ENCODE measurements at places on chromosomes 3 and 15.

DNA sequence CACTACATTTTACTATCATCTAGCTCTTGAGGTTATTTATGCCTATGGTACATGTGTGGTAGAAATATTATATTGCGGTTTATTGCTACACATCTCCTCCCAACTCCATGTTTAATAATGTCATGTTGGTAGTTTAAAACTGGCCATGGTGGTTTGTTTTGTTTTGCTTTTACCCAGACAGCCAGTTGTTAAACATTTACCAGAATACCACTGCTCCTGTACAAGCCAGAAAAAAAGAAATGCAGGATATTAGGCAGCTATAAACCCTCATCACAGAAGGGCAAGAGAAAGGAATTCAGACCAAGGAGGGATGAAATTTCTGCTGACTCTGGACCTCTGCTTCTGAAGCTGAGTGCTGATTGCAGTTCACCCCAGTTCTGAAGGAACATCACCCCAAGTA is 451.8 kb upstream of the IL12A start:
- no peak for DNase-seq

DNA sequence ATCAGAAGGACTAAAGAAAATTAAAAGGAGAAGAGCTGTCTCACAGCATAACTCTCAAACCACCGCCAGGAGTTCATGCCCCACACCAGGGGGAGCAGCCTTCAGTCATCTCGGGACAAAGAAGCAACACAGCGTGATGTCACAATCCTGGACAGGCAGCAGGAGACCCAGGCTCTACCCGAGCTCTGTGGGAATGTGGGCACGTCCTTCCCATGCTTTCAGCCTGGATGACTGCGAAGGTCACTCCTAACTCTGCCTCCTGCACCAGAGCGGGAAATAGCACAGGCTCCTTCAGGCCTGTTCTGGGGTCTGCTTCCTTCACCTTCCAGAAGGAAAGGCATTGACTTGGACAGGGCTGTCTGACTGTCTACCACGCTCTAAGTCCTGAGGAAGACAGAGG is 31.3 kb downstream of the NOX5 start:
- no peak for DNase-seq

GRCh38 chr3:112817271-112817670 is 29.4 kb downstream of the CD200R1L start:
- DNase-seq = no peak

DNA sequence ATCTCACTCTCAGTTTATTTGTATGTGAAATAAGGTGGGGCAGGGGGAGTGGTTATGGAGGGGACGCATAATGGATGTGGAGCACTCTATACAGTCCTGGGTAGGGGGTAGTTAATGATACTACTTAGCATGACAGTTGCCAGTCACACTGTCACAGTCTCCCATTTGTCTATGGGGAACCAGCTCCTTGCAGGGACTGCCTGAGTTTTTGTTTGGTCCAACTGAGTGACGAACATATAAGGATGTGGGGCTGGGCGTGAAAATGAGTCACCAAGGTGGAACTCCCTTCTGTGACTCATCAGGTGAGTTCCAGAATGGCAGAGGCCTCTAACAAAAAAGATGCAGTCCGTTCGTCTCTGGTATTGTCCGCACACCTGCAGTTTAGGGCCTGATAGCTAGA is 235.3 kb upstream of the ST8SIA2 start:
- DNase-seq = peak; percentile 19

- DNase-seq = no peak
These were observed 393.3 kb downstream of the FEZF2 start for GRCh38 chr3:61980041-61980440.

GRCh38 chr3:11610044-11610671 is 33.6 kb downstream of the VGLL4 start:
- no peak for DNase-seq

GRCh38 chr3:44969154-44969827 is 6.7 kb downstream of the ZDHHC3 start:
- no peak for DNase-seq

- no peak for DNase-seq
These were observed 175.4 kb upstream of the LINGO1 start for GRCh38 chr15:77808075-77808474.

- DNase-seq = no peak
These were observed 524.2 kb upstream of the LMCD1 start for GRCh38 chr3:7977245-7978086.

DNA sequence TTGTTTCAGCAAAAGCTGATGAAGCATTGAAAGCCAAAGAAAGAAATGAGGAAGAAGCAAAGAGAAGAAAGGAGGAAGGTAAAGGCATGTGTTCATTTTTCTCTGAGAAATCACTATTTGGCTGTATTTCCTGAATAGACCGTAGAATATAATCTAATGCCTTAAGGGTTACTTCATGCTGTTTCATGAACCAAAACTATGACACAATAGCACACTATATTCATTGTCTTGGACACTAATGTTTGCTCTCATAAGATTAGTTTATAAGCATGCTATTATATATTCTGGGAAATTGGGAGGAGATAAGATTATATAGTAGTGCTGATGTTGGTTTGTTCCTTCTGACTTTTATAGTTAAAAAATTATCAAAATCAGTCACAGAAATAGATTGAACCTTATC is 110.1 kb upstream of the MLF1 start:
- DNase-seq = no peak

GRCh38 chr3:161637559-161637958 is 141.0 kb downstream of the OTOL1 start:
- no peak for DNase-seq

- no peak for DNase-seq
These were observed 228.1 kb downstream of the ADAMTS9 start for GRCh38 chr3:64459711-64460110.

GRCh38 chr3:60301142-60301541 is 950.1 kb downstream of the FHIT start:
- no peak for DNase-seq

GRCh38 chr3:27628026-27628750 is 93.9 kb downstream of the EOMES start:
- DNase-seq = no peak

- no peak for DNase-seq
These were observed 381.1 kb upstream of the CNTN4 start for GRCh38 chr3:1717524-1717923.

GRCh38 chr15:31278544-31279220 is 48.0 kb upstream of the KLF13 start:
- DNase-seq = no peak

GRCh38 chr3:10432156-10432845 is 73.1 kb downstream of the ATP2B2 start:
- DNase-seq = no peak

- DNase-seq = no peak
These were observed 555.5 kb upstream of the CFAP20DC start for GRCh38 chr3:59605318-59605717.

- DNase-seq = no peak
These were observed 1.4 kb downstream of the STRIT1 start for GRCh38 chr3:155292133-155292532.

- DNase-seq = no peak
These were observed 19.5 kb downstream of the PLXNB1 start for GRCh38 chr3:48410205-48411040.

DNA sequence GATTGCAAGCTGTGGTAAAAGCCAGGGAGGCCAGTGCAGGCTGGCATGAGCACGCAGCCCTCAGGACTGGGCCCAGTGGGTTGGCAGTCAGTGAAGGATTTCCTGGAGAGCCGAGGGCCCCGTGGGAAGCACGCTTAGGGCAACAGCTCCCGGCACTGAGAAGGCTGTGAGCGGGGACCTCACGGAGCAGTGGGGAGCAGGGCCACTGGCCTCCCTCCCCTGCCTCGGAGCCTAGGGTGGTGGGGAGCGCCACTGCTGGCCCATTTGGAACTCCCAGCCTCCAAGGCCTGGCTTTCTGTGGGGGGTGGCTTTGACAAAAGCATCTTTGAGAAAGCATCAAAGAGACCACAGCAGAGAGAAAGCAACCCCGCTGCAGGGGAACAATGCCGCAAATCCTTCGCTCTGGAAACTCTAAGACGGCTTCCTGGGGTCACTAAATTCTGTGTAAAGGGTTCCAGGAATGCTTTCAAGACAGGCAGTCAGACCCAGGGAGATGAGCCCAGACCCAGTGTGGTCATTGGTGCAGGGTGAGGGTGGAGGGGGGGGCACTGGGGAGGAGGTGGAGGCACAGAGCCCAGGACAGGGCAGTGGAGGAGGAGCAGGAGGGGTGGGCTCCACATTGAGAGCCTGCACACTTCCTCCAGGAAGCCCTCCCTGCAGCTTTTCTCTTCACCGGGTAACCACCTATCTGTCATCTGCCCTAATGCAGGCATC is 9.5 kb upstream of the APBA2 start:
- DNase-seq = no peak

- no peak for DNase-seq
These were observed 610.5 kb upstream of the ZNF385D start for GRCh38 chr3:22361521-22361920.

DNA sequence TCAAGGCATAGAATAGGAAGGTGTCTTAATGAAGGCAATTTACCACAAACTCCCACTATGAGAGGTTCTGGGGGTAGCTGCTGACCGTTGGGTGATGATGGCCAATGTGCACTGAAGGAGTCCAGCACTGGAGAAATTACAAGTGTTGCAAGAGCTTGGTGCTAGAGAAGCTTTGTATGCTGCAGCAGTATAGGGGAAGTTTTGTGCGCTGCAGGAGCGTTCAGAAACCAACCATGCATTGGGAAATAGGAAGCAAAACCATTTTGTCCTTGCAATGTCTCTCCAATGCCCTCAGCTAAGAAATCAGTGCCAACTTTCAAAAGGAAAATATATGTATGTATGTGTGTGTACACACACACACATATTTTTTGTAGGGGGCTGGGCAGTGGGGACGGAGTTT is 441.6 kb upstream of the NAALADL2 start:
- DNase-seq = no peak

GRCh38 chr3:129859272-129859671 is 34.2 kb downstream of the TMCC1 start:
- no peak for DNase-seq

DNA sequence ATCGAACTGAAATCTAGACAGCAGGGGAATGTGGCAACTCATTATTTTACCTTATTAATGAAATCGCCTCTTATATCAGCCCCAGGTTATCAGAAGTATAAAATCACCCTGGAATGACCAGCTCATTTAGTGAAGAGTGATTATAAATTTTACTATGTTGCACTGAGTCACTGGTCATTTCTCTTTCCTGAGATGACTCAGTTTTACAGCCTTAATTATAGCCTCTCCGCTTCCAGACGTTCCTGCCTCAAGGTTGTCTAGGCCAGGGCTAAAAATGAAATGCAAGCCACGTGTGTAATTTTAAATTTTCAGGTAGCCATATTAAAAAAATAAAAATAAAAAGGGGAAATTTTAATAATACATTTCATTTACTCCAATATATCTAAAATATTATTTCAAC is 33.3 kb downstream of the DET1 start:
- no peak for DNase-seq

GRCh38 chr3:70947579-70947978 is 635.1 kb upstream of the MDFIC2 start:
- DNase-seq = no peak

DNA sequence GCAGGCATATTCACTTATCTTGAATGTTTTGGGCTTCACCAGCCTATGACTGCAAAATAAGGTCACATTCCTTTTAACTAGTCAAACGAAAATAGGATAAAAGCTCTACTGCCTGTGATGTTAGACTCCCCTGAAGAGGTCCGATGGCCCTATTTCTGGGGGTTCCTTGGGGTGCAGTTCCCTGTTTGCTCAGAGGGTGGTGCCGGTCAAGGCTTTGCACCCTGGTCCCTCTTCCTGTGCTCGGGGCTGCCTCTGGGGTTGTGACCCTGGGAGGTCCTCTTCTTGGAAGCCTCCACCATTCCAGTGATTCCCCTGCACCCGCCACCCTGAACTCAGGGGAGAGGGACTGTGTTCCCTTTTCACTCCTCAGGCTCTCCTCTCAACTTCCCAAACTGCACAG is 86.7 kb upstream of the ANKRD34C start:
- no peak for DNase-seq

DNA sequence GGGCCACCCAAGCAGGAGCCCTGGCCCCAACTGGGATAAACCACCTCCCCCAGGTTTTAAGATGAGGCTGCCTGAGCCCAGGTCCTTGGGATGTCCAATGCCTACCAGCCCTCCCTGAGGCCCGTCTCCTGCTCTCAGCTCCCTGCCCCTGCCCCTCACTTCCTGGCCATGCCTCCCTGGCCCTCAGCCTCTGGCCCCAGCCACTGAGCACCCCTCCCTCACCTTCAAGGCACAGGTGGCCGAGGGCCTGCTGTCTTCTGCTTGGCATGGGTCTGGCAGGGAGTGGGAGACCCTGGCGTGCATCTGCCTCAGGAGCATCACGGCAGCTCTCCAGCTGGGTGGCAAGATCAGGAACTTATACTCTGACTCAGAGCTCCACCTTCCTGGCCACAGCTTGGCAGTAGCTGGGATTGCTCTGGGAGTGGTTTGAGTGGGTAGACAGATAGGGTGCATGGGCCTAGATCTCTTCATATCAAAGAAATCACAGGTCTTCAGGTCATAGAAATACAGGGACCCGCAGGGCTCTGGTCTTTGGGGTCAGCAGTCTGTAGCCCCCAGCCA is at the start of gene PLA2G4E:
Gene PLA2G4E (minus strand): TSS at position 330 of the 561 bp plus-strand sequence. CDS start 12 bp downstream, at position 318.
- no peak for DNase-seq

DNA sequence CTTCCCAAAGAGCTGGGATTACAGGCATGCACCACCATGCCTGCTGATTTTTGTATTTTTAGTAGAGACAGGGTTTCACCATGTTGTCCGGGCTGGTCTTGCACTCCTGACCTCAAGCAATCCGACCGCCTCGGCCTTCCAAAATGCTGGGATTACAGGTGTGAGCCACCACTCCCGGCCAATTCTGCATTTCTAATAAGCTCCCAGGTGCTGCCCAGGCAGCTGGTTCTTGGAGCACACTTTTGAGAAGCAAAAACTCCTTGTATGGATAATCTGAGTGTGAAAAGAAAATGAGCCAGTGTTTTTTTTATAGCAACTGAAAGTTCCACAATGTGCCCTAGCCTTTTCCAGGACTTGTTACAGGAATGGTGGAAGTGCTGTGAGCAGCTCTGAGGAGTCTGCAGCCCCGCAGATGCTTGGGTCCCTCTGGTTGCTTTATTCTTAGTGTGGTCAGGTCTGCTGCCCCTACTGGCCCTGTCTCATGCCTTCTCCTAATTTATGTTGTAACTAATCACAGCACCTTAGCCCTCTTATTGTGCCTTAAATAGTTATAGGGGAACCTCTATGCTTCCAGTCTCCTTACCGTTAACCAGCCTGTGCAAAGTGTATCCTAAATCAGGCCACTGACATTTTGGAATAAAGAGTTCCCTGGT is 13.5 kb upstream of the KCNAB1 start:
- DNase-seq = no peak

DNA sequence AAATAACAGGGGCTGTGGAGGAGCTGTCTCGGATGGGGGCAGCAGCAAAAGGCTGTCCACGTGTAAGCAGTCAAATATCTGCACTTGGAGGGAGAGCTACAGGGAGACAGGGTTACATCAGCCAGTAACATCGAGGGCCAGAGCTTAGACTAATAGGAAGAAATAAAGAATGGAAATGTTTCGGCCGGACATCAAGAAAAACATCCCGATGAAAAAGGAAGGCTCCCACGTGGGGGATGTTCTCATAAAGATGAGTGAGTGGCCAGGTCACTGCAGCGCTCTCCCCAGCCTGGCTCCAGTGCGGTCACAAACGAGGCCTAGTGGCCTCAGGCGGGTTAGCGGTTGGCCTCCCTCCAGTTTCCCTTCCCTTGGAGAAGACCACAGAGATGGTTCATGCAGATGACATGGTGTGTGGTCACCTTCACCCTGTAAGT is 56.1 kb upstream of the WNT5A start:
- DNase-seq = no peak

- DNase-seq = no peak
These were observed 11.3 kb downstream of the PLA2G4D start for GRCh38 chr15:42082823-42083604.

Data from activated effector memory CD4-positive, alpha-beta T cell treated with Interleukin-2 at 50 U/mL for 16 hours (primary cell).